CD8-positive, alpha-beta memory T cell (primary cell): ENCODE measurements at places on chromosomes 12 and 14.

- DNase-seq: no peak
- H3K4me1 ChIP-seq: no peaks in the 10 kb centered on the region
- no peak overlapping the region for H3K4me3 ChIP-seq
- no peak overlapping the region for H3K27ac ChIP-seq
- H3K27me3 ChIP-seq: no peaks in the 10 kb centered on the region
- H3K36me3 ChIP-seq: no peaks in the 10 kb centered on the region
Observed at GRCh38 chr14:73476451-73476931, 14.2 kb upstream of the RIOX1 start.

- no peak overlapping the region for H3K4me3 ChIP-seq
- no peaks in the 10 kb centered on the region for H3K36me3 ChIP-seq
- no peak for DNase-seq
- no peaks in the 10 kb centered on the region for H3K4me1 ChIP-seq
- no peak overlapping the region for H3K27ac ChIP-seq
Observed at GRCh38 chr14:94394581-94395207, 6.3 kb upstream of the SERPINA1 start.

DNA sequence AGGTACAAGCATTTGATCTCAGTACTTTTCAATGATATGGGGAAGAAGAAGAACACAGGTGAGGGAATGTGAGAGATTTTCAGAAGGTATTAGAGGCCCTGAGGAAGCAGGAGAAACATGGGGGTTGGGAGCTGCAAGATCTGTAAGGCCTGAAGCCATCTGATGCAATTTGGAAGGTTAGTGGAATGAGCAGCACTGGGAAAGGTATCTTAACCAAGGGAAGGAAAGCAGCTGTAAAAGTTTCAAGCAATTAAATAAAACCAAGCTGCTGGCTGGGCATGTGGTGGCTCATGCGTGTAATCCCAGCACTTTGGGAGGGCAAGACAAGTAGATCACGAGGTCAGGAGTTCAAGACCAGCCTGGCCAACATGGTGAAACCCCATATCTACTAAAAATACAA lies 104.4 kb upstream of the PARP11 start:
- H3K36me3 ChIP-seq: no peaks in the 10 kb centered on the region
- no peak for DNase-seq
- no peak overlapping the region for H3K27ac ChIP-seq
- peaks cover 61% of the 10 kb centered on the region for H3K4me1 ChIP-seq

DNA sequence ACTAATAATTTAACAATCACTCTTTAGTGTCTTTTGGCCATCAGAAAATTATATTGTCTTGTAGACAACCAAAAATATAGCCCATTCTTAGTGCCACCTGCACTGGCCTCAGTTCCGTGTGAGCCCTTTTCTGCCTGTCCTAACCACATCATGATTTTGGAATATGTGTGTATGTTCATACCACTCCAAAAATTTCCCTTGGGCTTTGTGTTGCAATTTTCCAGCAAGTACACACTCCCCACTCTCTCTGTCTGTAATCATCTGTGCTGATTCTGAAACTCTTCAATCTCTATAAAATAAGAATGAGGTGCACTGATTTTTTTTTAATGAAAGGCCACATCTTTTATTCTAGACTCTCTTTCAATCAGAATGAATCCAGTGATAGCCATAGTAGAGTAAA lies 196.0 kb downstream of the PIK3C2G start:
- H3K36me3 ChIP-seq: no peaks in the 10 kb centered on the region
- no peak for DNase-seq
- no peaks in the 10 kb centered on the region for H3K27me3 ChIP-seq
- no peak overlapping the region for H3K27ac ChIP-seq
- no peaks in the 10 kb centered on the region for H3K4me1 ChIP-seq

DNA sequence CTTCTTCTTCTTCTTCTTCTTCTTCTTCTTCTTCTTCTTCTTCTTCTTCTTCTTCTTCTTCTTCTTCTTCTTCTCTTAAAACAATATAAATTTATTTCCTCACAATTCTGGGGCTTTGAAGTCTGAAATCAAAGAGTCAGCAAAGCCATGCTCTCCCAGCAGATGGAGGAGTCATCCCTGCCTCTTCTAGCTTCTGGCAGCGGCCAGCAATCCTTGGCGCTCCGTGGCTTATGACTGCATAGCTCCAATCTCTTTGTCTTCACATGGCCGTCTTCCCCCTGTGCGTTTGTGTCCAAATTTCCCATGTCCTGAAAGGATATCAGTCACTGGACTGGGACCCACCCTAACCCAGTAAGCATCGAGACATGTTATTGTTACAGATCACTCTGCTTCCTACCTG lies 22.9 kb downstream of the KCNA1 start:
- H3K4me1 ChIP-seq: no peaks in the 10 kb centered on the region
- H3K4me3 ChIP-seq: no peak overlapping the region

DNA sequence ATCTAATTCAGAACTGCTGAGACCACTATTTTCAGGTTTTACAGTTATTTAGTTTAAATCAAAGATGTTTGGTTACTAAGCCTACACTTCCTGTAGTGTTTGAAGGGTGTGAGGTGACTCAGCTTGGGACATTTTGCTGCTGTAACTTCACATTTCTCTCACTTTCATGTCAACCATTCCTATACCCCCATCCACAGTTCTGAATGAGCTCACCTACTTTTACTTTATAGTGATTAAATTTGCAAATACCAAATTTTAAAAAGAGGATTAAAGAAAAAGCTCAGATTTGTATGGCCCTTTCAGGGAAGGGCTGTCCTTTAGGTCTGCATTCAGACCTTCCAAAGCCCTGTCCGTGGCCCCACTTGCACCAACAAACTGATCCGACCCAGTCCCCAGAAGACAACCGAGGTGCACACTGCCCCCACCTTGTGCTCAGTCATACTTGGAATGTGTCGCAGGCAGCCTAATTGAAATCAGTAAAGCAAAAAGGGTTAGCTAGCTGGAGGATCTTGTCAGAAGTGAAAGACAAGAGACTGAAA lies 174.4 kb downstream of the MON2 start:
- H3K36me3 ChIP-seq: no peaks in the 10 kb centered on the region
- H3K4me3 ChIP-seq: no peak overlapping the region

DNA sequence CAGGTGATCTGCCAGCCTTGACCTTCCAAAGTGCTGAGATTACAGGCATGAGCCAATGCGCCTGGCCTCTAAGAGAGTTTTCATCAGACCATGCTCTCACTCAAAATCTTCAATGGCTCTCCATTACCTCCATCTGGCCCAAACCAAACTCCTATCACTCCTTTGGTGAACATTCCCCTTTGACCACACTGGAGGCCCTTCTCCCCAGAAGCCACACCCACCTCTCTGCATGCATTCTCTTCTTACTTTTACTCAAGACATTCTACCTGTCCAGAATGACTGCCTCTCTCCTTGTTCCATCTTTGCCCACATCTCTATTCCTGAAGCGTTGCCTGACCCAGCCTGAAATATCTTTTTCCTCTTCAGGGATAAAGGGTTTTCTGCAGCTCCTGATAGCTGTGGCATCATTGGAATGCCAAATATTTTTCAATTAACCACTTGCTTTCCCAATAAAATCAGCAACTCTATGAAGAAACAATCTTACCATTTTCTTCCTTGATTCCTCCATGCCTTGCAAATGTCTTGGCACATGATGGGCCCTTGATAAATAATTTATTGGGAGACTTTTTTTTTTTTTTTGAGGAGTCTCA lies 15.5 kb downstream of the PLEK2 start:
- no peaks in the 10 kb centered on the region for H3K4me1 ChIP-seq
- H3K4me3 ChIP-seq: no peak overlapping the region
- no peak for DNase-seq
- no peaks in the 10 kb centered on the region for H3K27me3 ChIP-seq
- H3K36me3 ChIP-seq: no peaks in the 10 kb centered on the region

DNA sequence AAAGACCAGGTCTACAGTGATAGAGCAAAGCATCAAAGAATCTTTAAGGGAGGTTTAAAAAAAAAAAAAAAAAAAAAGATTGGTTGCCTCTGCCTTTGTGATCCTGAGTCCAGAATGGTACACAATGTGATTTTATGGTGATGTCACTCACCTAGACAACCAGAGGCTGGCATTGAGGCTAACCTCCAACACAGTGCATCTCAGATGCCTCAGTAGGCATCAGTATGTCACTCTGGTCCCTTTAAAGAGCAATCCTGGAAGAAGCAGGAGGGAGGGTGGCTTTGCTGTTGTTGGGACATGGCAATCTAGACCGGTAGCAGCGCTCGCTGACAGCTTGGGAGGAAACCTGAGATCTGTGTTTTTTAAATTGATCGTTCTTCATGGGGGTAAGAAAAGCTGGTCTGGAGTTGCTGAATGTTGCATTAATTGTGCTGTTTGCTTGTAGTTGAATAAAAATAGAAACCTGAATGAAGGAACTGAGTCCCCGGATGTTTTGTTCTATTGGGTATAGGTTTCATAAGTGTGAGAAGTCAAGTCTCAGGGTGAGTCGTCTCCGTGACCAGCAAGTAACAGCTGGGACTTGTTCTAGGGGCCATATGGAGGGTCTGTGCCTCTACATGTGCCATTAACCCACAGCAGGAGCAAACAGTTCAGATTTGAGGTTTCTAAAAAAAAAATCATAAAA lies 9.3 kb downstream of the PEBP1 start:
- no peaks in the 10 kb centered on the region for H3K4me1 ChIP-seq
- no peak overlapping the region for H3K27ac ChIP-seq
- no peak overlapping the region for H3K4me3 ChIP-seq
- no peaks in the 10 kb centered on the region for H3K27me3 ChIP-seq

- H3K36me3 ChIP-seq: no peaks in the 10 kb centered on the region
- H3K4me1 ChIP-seq: no peaks in the 10 kb centered on the region
- no peak overlapping the region for H3K27ac ChIP-seq
- no peak for DNase-seq
- H3K4me3 ChIP-seq: no peak overlapping the region
- H3K27me3 ChIP-seq: no peaks in the 10 kb centered on the region
Observed at GRCh38 chr12:4047421-4047820, 174.2 kb upstream of the PARP11 start.

- no peak for DNase-seq
- no peak overlapping the region for H3K27ac ChIP-seq
- peaks cover 49% of the 10 kb centered on the region for H3K4me1 ChIP-seq
- H3K36me3 ChIP-seq: no peaks in the 10 kb centered on the region
- H3K27me3 ChIP-seq: no peaks in the 10 kb centered on the region
- no peak overlapping the region for H3K4me3 ChIP-seq
Observed at GRCh38 chr12:124923905-124924734, 9.7 kb upstream of the UBC start.

- H3K36me3 ChIP-seq: no peaks in the 10 kb centered on the region
- H3K27me3 ChIP-seq: no peaks in the 10 kb centered on the region
- H3K4me1 ChIP-seq: no peaks in the 10 kb centered on the region
- DNase-seq: no peak
- peak overlapping the region; percentile 28 for H3K4me3 ChIP-seq
Observed at GRCh38 chr14:22491683-22492621, 97.1 kb downstream of the DAD1 start.
